ENCODE measurements at places on chromosomes 5 and 9.
A peak's percentile ranks its signal among the peaks of the same experiment; 100 is the strongest.

DNA sequence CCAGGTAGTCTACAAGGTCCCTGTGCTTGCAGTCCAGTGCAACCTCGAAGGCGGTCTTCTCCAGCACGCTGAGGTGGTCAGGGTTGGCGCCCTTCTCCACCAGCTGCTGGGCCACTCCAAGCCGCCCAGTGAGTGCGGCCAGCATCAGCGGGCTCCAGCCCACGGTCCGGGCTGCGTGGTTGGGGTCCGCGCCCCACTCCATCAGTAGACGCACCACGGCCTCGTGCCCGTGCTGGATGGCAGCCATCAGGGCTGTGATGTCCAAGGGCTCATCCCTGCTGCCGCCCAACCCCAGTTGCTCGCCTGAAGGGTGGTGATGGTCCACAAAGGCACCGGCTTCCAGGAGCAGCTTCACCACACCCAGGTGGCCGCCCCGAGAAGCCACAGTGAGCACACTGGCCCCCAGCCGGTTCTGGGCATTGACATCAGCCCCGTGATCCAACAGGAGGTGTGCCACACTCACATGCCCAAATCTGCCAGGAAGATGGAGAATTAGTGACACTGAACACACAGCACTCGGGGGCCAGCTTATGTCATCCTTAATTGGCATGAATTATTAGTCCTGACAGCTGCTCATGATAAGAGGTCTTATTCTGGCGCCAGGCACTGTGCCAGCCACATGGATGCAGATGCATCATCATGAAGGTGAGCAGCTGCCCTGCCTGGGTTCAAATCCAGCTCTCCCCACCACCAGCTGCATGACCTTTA is 6.1 kb downstream of the ANKS6 start:
- no peak overlapping the region for H3K27ac ChIP-seq
- no peak for DNase-seq
- H3K4me3 ChIP-seq, result no peak overlapping the region
- H3K36me3 ChIP-seq, result peaks cover 17% of the 10 kb centered on the region
- H3K27me3 ChIP-seq, result no peaks in the 10 kb centered on the region
- H3K4me1 ChIP-seq, result peaks cover 28% of the 10 kb centered on the region

- no peak overlapping the region for H3K4me3 ChIP-seq
- H3K36me3 ChIP-seq, result no peaks in the 10 kb centered on the region
- H3K27ac ChIP-seq, result no peak overlapping the region
- DNase-seq, result no peak
- no peaks in the 10 kb centered on the region for H3K4me1 ChIP-seq
These were observed 66.2 kb upstream of the NEURL1B start for GRCh38 chr5:172574871-172575223.

DNA sequence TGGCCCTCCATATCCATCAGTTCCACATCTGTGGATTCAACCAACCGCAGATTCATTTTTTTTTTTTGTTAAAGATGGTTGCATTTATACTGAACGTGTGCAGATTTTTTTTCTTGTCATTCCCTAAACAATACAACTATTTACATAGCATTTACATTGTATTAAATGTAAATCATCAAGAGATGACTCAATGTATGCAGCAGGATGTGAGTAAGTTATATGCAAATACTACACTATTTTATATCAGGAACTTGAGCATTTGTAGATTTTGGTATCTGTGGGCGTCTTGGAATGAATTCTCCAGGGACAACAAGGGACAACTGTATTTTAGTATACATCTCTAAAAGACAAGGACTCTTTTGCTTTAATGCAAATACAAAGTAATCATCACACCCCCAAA is 299.2 kb upstream of the ZNF608 start:
- no peak overlapping the region for H3K4me3 ChIP-seq
- no peaks in the 10 kb centered on the region for H3K27me3 ChIP-seq
- no peaks in the 10 kb centered on the region for H3K36me3 ChIP-seq
- no peak overlapping the region for H3K27ac ChIP-seq
- no peak for DNase-seq

DNA sequence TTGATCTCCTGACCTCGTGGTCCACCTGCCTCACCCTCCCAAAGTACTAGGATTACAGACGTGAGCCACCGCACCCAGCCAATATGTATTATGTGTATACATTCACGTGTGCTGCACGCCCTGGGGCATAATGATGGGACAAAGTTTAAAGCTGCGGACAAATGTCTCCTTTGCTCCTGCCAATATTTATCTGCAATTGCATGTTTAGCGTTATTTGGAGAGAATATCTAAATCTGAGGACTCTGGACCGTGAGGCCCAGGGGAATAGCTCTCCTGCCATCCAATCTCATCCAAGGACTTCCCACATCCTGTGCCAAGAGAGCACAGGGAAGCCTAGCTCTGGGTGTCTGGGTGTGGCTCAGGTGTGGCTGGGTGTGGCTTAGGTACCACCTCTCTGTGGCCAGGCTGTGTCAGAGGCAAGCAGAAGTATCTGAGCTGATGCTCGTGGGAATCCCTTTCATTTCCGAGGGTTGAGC is 6.9 kb upstream of the BOD1 start:
- H3K27ac ChIP-seq, result no peak overlapping the region
- DNase-seq, result no peak
- H3K36me3 ChIP-seq, result no peaks in the 10 kb centered on the region
- H3K4me1 ChIP-seq, result no peaks in the 10 kb centered on the region
- no peaks in the 10 kb centered on the region for H3K27me3 ChIP-seq

GRCh38 chr9:29778281-29778849 is 2205.1 kb upstream of the C9orf72 start:
- no peaks in the 10 kb centered on the region for H3K27me3 ChIP-seq
- no peaks in the 10 kb centered on the region for H3K4me1 ChIP-seq
- no peak overlapping the region for H3K27ac ChIP-seq
- no peaks in the 10 kb centered on the region for H3K36me3 ChIP-seq
- DNase-seq, result no peak

GRCh38 chr9:126443144-126443543 is 116.5 kb downstream of the MVB12B start:
- H3K27me3 ChIP-seq, result no peaks in the 10 kb centered on the region
- peaks cover 7% of the 10 kb centered on the region for H3K36me3 ChIP-seq
- DNase-seq, result no peak
- H3K27ac ChIP-seq, result no peak overlapping the region
- H3K4me1 ChIP-seq, result no peaks in the 10 kb centered on the region
- no peak overlapping the region for H3K4me3 ChIP-seq

DNA sequence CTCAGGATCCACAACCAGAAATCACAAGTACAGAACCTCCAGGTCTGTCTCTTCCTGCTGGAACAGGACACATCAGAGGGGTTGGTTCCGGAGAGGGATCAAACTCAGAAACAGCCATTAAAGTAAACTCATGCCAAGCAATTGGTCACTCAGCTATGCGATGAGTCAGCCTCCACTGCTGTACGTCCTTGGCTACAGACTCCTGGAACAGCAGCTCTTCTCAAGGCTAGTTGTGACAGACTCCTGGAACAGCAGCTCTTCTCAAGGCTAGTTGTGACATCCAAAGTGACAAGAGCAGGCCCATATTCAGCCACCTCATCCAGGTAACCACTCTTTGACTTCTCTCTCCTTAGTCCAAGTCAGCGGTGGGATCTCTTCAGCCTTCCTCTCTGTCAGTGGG is at the start of gene SPINK13:
Gene SPINK13 (plus strand): TSS at position 229 of the 400 bp plus-strand sequence. CDS start 1,279 bp downstream, outside the sequence.
- H3K4me3 ChIP-seq, result no peak within 1 kb of the TSS
- no peaks in the 10 kb centered on the region for H3K36me3 ChIP-seq
- H3K27ac ChIP-seq, result no peak within 1 kb of the TSS
- no peaks in the 10 kb centered on the region for H3K27me3 ChIP-seq
- no peaks in the 10 kb centered on the region for H3K4me1 ChIP-seq

- DNase-seq, result peak; percentile 87
- peaks cover 96% of the 10 kb centered on the region for H3K27me3 ChIP-seq
- H3K4me3 ChIP-seq, result no peak overlapping the region
- H3K27ac ChIP-seq, result no peak overlapping the region
- peaks cover 34% of the 10 kb centered on the region for H3K4me1 ChIP-seq
These were observed 6.3 kb downstream of the PAX5 start for GRCh38 chr9:37027582-37028419.

DNA sequence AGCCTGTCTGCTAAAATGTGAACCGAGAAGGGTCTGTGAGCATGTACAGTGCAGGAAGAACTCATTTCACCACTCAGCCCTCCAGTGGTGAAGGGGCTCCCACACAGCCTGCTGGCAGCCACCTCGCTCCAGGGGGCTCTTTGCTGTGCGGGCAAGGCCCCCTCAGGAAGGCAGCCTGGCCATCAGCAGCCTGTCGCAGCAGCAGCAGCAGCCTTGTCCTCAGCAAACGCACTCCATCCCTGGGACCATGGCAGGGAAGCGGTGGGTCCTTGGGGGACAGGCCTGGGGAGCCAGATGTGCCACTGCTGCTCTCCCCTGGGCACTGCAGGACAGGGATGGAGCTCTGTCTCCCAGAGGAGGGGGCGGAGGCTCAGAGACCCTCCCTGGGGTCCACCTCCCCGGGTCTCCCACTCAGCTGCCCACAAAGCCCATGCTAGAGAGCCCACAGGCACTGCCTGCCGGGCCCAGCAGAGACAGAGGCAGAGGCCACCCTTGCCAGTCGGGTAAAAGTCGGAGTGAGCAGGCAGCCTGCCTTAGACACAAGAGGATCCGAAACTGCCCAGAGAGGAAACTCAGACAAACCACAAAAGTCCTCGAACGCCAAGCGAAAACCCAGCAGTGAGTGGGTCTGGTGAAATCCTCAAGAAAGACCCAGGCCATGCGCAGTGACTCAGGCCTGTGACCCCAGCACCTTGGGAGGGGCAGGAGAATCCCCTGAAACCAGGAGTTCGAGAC is 8.0 kb downstream of the BRD3 start:
- peaks cover 99% of the 10 kb centered on the region for H3K4me1 ChIP-seq
- no peaks in the 10 kb centered on the region for H3K36me3 ChIP-seq
- H3K27me3 ChIP-seq, result no peaks in the 10 kb centered on the region

DNA sequence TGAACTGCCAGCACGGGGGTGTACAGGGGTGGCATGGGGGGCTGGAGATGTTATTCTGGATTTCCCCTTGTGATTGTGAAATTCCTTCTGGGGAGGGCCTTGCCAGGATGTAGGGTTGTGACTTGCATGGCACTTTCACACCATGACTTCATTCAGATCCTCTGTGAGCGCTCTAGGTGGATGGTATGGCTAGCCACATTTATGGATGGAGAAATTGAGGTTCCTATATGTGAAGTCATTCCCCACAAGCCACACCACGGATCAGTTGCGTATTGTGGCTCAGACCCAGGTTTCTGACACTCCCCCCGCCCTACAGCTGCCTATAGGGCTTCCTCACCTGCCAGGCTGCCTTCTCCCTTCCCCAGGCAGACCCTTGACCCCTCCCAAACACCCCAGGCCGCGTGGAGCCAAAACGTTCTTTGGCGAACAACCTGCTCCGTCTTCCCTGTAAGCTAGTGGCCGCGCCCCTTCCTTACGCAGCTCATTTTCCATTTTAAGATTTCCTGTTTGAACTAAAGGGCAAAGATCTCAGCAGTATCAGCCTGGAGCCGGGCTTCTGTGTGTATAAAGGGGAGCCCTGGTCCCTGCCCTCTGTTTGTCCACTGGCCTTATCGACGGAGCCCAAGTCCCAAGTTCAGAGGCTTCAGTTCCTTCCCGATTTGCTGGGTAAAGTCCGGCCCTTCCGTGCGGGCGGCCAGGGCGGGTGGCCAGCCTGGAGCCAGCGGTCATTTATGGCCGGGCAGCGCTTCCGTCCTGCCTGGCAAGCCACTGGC is 97.8 kb upstream of the KLF4 start:
- H3K36me3 ChIP-seq, result no peaks in the 10 kb centered on the region
- H3K4me1 ChIP-seq, result peaks cover 26% of the 10 kb centered on the region
- no peaks in the 10 kb centered on the region for H3K27me3 ChIP-seq
- DNase-seq, result no peak
- peak overlapping the region; percentile 18 for H3K4me3 ChIP-seq
- peak overlapping the region; percentile 79 for H3K27ac ChIP-seq

- H3K36me3 ChIP-seq, result no peaks in the 10 kb centered on the region
- H3K27me3 ChIP-seq, result no peaks in the 10 kb centered on the region
- no peak overlapping the region for H3K4me3 ChIP-seq
- H3K4me1 ChIP-seq, result no peaks in the 10 kb centered on the region
These were observed 243.2 kb downstream of the ELAVL2 start for GRCh38 chr9:23582836-23583235.

- no peak overlapping the region for H3K4me3 ChIP-seq
- no peaks in the 10 kb centered on the region for H3K27me3 ChIP-seq
- DNase-seq, result no peak
- H3K4me1 ChIP-seq, result no peaks in the 10 kb centered on the region
These were observed 51.2 kb downstream of the STRBP start for GRCh38 chr9:123217128-123217654.

DNA sequence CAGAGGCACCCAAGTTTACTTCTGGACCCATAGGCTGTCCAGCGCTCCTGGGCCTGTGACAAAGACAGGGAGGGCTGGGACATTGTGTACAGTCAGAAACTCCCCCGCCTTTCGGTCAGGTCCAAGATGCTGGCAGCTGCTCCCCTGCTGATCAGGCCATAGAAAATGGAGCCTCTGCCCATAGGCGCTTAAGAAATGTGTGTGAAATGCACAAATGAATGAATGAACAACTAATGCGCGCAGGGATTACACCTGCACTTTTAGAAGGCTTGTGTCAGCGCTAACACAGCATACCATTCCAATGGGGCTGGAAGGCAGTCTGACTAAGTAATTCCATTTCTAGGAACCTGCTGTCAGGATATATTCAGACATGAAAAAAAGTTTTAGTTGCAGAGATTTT is 16.3 kb downstream of the PTPN3 start:
- H3K27ac ChIP-seq, result no peak overlapping the region
- no peaks in the 10 kb centered on the region for H3K36me3 ChIP-seq
- peaks cover 37% of the 10 kb centered on the region for H3K27me3 ChIP-seq
- H3K4me3 ChIP-seq, result no peak overlapping the region
- H3K4me1 ChIP-seq, result no peaks in the 10 kb centered on the region
- DNase-seq, result no peak

Measured in left lung (tissue), 14 donors.